ENCODE measurements at places on chromosomes 12 and 14.

DNA sequence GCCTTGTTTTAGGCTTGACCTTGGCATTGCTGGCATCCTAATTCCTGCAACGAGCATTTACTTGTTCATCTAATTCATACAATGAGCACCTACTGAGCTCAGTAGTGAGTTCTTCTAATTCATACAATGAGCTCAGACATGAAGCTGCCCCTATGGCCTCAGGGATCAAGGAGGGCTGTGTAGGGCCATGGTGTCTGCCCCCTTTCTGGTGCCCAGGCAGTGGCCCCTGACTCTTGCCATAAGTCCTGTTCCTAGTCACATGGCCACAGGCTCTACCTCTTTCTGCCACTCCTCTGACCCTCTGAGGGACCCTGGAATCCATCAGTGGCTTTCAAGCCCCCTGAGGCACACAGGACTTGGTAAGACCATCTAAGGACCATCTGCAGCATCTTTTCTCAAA, 148.8 kb downstream of the ZFP36L1 start:
- no peak for DNase-seq

DNA sequence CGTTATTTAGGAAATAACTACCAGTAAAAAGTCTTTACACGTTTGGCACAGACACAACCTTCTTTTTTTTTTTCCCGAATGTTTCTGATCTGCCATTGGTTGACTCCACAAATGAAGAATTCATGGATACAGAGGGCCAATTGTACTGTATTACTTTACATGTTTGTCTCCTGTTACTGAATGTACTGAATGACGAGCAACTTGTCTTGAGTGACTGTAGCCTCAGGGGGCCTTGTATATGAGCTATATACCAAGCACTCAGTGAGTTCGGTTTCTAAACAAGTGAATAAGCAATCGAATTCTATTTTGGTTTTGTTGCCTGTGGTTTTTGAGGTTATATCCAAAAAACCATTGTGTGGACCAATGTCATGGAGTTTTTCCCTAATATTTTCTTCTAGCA, 480.0 kb upstream of the SYT1 start:
- no peak for DNase-seq

- DNase-seq: peak; percentile 55
Measured at GRCh38 chr14:90580377-90581335, 183.8 kb downstream of the CALM1 start.

GRCh38 chr12:94458877-94459727, 565 bp downstream of the CEP83 start:
- DNase-seq: peak; percentile 73

DNA sequence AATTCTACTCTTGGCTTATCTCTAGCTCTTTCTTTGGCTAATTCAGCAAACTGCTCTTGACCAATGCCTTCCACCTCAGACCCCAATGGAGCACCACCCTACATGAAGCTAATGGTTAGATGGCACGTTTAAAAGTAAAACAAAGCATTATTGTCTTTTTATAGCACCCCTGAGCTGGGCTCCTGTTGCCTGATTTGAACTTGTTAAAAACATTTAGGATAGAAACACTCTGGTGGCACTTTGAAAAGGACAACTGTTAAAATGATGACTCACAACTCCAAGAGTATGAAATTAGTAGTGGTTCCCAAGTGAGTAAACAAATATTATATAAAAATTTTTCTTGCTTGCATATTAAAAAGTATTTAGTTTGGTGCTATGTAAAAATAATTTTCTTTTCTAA, 299.6 kb upstream of the DCN start:
- DNase-seq: no peak

- peak; percentile 3 for DNase-seq
Measured at GRCh38 chr12:81992461-81992860, 233.3 kb upstream of the PPFIA2 start.

DNA sequence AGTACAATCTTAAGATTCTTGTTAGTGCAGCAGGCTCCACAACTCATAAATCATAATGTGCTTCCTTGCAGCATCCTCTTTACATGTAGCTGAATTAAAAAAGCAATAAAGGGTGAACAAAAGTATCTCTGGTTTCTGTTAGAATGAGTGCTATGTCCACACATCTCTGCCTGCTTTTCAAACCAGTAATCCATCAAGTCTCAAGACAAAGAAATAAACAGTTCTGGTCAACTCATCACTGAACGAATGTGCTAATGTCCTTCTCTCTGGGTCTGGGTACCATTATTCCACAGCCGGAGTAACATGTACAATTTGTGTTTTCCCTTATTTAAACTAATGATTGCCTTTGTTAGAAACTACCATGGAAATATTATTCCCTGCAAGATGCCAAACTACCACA, 273.0 kb upstream of the USP15 start:
- no peak for DNase-seq

GRCh38 chr14:90397425-90398314, 841 bp downstream of the CALM1 start:
- DNase-seq: peak; percentile 85

DNA sequence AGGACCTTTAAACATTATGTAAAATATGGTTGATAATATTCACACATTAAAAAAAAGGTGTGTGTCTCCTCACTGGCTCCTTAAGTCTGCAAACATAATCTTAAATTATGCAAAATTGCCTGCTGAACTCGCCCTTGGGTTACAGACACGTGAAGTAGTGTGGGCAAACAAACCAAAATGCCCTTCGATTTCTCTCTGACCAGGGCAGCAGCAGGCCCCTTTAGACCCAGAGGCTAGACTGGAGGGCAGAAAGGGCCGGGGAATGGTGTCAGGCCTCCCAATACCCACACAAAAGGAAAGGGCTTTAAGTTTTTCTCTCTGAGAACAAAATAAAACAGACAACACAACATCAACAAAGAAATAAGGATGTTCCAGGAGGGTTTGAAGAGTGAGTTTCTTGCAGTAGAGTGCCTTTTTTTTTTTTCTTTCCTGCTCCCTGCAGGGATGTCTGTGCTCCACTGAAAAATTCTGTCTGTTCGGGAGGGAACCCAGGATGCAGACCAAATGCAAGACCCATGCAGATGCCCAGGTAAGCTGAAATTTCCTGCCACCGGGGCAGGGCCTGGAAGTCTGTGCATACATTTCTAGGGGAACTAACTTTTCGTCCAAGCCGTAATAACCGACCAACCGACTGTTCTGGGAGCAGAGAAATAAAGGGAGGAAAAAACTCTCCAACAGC, 1.7 kb downstream of the TBX3 start:
- no peak for DNase-seq

DNA sequence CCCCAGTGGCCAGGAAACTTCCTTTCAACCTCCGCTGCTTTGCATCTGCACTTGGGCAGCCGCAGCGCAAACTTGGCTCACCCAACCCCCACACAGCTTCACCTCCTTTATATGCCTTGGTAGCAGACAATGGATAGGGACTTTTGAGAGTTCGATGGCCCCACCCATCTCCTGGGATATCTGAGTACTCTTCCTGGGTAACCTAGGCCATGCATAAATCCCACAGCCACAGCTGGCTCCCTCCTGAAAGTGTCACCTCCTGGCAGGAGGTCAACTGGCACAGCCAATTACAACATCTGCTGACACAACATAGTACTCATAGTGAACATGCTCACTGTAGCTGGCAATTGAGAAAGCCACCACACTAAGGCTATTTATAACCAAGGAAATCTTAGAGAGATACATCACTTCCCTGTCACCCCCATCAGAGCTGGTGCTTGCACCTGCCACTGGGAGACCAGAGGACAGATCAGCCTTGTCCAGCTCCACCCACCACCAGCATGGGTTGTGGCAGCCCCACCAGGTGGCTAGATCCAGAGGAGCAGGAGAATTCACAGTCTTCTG, 410.0 kb downstream of the SYT1 start:
- peak; percentile 39 for DNase-seq

GRCh38 chr12:10384191-10384590, 5.7 kb downstream of the KLRK1 start:
- no peak for DNase-seq

- peak; percentile 57 for DNase-seq
Measured at GRCh38 chr14:101400830-101401229, 160.5 kb upstream of the DIO3 start.

DNA sequence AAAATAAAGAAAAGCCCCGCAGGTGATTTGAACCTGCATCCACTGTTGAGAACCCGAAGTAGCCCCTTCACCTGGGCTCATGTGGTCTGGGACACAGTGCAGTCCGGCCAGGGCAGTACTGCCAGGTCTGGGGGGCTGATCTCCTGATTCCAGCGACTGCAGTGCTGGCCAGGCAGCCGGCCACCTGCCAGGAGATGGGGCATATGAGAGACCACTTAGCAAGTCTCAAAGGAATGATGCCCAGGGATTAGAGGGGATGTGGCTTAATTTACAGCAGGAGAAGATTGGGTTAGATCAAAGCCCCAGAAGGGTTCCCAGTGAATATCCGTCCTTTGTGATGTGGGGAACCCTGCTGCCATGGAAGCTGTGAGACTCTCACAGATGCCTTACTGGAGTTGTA, 113.3 kb downstream of the PRMT8 start:
- no peak for DNase-seq

GRCh38 chr14:102496958-102497744, 12.4 kb downstream of the ANKRD9 start:
- no peak for DNase-seq

GRCh38 chr12:47718531-47718930, 6.8 kb downstream of the ENDOU start:
- DNase-seq: no peak

DNA sequence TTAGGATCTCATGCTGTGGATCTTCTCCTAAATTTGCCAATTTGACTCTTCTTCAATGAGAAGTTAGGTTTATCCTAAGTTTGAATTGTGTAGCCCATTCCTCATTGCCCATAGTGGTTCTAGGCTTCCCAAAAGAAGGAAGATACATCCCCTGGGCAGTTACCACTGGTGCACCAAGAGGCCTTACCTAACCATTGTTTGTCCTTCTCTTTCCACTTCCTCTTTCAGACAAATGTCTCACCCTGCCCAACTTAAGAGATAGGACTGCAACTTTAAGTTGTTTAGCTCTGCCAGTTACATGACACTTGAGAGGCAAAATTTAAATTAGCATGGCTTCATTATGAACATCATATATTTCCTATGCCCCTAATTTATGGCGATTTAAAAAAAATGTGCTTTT, 9.4 kb upstream of the KCNH3 start:
- no peak for DNase-seq

DNA sequence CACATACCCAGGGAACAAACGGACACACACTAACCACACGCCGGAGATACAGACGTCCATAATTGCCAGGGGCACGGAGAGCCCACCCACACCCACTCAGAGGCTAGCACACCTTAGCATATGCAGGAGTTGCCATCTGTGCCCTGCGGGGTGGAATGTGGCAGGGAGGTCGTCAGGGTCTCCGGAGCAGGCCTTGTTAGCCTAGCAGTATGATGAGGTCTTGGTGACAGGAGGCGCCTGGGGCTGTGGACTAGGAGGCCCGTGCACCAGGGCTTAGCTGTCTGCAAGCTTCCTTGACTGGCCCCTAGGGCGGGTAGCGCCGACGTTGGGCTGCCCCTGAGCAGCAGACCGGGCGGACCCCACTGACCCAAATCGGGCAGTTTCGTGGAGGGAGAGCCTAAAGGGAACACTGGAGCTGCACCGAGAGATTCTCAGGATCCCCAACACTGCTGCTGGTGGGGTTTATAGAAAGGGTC, 10.0 kb downstream of the STAC3 start:
- DNase-seq: no peak

DNA sequence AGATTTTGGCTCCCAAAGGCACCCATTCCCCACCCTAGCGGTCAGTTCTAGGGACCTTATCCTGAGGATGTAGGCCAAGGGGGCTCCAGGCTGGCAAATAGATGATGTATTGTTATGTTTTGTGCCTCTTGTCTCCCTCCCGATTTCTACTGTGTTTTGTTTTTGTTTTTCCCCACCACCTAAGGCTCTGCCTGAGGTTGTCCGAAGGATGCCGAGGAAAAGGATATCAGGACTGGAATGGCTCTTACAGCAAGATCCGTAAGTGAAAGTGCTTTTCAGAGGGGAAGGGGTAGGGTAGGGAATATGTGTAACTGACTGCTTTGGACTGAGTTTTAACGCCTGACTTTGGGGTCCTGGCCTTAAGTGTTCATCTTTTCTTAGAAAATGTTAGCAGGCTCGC, 6.6 kb downstream of the FOXG1 start:
- DNase-seq: no peak

DNA sequence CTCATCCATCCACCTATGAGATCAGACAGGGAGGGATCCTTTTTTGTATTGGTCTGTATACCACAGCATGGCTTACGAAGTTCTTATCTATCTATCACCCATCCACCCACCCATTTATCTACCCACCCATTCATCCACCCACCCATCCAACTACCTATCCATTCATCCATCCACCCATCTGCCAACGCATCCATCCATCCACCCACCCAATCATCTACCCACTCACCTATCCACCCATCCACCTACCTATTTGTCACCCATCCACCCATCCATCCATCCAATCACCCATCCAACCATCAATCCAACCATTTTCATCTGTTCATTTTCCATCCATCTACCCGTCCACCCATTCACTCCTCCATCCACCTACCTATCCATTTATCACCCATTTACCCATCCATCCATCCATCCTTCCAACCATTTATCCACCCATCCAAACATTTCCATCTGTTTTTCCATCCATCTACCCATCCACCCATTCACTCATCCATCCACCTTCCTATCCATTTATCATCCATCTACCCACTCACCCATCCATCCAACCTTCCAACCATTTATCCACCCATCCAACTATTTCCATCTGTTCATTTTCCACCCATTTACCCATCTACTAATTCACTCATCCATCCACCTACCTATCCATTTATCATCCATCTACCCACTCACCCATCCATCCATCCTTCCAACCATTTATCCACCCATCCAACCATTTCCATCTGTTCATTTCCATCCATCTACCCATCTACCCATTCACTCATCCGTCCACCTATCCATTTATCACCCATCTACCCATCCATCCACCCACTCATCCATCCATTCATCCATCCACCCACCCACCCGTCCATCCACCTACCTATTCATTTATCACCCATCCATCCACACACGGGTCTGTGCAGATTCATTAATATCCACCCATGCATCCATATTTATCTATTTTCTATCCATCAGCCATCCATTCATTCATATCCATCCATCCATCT, 13.3 kb downstream of the SDS start:
- no peak for DNase-seq

DNA sequence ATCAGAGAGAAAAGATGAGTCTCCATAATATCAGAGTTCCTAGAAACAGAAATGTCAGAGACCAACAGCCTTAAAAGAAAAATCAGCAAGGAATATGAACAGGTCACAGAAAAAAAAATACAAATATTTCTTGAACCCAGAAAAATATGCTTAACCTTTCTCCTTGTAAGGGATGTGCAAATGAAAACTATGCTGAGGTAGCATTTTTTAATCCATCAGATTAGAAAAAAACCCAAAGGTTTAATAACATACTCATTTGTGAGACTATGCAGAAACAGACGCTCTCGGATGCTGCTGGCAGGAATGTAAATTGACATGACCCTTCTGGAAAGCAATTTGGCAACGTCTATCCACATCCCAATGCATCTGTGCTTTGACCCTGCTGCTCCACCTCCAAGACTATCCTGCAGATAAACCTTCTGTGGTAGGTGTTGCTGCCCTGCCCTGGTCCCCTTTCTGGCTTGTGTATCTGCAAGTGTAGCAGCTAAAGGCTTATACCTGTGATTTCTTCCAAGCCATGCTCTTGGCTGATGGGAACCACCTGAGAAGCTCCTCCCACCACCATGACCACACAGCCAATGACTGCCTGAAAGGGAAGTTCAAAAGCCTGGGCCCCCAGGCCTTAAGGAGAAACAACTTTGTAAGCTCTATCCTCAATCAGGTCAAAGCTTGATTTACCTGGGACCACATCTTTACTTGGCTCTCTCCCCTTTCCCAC, 49.4 kb downstream of the LTBP2 start:
- DNase-seq: no peak

- DNase-seq: peak; percentile 49
Measured at GRCh38 chr12:10392394-10392930, 2.6 kb upstream of the KLRK1 start.

Data from muscle of leg (tissue), 16 donors.